T-cell (primary cell): ENCODE measurements at places on chromosomes 5 and 9.

- DNase-seq = no peak
Measured at GRCh38 chr9:91945277-91946085, 4.5 kb downstream of the ROR2 start.

- DNase-seq = no peak
Measured at GRCh38 chr5:135028791-135029476, 5.1 kb downstream of the PITX1 start.

DNA sequence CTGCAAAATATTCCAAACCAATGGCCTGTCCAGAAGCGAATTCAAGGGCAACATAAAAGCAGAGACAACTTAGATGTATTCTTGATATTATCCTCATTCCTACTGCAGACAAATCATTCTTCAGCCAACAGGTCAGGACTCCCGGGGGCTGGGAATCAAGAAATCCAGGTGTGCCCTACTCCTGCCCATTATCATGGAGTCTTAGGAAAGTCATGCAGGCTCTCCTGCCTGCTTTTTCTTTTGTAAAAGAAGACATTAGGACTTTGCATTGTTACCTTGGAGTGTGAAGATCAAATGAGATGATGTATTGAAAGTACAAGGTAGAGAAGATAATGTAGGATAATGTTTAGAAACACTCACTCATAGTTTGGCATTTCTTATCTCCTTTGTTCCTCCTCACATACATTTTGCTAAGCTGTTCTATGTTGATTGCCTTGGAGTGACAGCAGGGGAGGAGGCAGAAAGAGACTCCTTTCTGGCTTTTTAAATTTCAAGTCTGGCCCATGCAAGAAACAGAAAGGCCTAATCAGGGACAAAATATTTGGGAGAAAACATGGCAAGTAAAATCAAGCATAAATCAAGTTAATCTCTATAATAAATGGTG, 113.8 kb downstream of the SV2C start:
- no peak for DNase-seq

DNA sequence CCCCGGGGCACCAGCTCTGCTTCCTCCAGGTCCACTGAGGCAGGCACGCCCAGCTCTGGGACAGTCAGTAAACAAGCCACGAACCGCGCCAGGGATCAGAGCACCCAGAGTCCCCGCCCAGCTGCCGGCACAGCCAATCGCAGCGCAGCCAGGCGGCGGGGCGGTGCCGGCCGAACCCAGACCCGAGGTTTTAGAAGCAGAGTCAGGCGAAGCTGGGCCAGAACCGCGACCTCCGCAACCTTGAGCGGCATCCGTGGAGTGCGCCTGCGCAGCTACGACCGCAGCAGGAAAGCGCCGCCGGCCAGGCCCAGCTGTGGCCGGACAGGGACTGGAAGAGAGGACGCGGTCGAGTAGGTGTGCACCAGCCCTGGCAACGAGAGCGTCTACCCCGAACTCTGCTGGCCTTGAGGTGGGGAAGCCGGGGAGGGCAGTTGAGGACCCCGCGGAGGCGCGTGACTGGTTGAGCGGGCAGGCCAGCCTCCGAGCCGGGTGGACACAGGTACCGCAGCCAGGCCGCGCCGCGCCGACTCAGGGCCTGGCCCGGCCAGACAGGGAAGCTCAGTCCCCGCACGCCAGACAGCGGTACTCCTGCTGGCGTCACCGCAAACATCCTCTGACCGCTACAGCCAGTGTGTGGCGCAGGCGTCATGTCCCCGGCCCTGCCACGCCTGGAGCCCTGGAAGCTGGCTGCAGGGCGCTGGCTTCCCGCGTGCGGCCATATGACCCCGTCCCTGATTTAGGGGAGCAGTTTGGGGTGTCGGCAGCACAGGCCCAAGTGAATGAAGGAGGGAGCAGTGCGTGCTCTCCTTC, at the start of gene CTSL:
TSS of gene CTSL (plus strand) at position 220 of the 810 bp plus-strand sequence. CDS start 1,485 bp downstream, outside the sequence.
- DNase-seq = peak; percentile 40

DNA sequence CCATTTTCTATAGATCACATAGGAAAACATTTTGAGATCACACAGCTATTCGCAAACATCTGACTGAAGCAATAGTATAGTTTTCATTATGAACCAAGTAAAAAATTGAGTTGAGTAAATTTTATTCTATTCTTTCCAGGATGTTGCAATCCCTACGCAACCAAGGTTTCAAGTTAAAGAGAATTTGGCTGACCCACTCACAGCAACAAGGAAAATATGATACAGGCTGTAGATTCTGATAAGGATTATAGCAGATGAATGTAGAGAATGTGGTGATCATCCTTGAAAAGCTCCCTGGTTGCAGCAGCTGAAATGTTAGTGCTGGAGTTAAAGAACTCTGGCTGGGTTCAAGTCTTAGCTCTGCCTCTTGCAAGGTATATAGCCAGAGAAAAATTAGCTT, 4.7 kb downstream of the ABCA1 start:
- DNase-seq = no peak

DNA sequence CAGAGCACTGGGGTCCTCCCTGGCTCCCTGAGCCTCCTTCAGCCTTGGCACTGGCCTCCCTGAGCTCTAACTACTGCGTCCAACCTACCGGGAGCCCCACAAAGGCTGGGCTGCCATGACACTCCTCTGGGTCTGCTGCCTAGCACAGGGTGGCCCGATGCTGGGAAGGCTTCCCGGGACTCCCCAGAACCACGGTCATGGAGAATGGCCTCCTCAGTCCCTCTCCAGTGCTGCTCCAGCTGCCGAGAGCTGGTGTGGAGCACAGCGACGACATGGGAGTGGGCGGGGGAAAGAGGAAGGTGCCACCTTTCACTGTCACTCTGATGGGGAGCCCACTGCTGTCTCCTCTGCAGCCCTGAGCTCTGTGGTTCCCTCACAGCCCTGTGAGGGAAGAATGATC, 61.5 kb upstream of the RNF130 start:
- no peak for DNase-seq

GRCh38 chr5:126490167-126490940, 67.1 kb downstream of the GRAMD2B start:
- DNase-seq = no peak

- no peak for DNase-seq
Measured at GRCh38 chr9:5485378-5486085, 24.8 kb upstream of the PDCD1LG2 start.

- no peak for DNase-seq
Measured at GRCh38 chr9:8666060-8666459, 866.5 kb upstream of the DMAC1 start.

GRCh38 chr5:156241266-156241665, 85.7 kb upstream of the SGCD start:
- DNase-seq = no peak

DNA sequence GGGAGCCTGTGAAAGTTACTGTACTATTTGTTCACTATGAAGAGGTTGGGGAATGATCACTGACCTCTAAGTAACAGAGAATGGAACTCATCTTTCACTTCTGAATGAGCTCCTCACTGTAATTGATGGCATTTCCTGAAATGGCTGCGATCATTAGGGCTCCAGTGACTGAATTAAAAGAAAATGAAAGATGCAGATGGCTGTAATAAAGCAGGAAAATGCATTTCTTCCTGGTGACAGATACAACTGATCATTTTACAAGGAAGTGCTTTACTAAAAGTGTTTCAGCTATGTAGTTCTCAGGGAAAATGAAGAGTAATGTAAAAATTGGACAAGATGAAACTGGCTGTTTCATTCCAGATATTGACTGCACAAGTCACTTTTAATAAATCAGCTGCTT, 1200.6 kb upstream of the NUDT12 start:
- DNase-seq = no peak

- DNase-seq = no peak
Measured at GRCh38 chr5:34684281-34684979, 28.3 kb downstream of the RAI14 start.

DNA sequence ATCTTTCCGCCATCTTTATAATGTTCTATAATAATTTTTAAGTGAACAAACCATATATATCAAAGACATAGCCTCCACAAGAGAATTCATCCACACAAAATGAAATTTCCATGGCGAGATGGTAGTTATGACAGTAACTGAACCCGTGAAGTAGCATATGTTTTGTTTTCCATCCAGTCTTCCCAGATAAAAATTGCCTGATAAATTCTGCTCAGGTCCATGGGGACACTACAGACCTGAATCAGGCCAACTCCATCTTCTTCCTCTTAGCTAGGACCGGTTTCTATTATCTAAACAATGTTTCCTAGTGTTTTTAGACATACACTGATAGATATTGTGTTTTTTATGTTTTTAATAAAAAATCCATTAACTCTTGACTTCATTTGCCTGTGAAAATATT, 235.7 kb downstream of the PLK2 start:
- DNase-seq = no peak

DNA sequence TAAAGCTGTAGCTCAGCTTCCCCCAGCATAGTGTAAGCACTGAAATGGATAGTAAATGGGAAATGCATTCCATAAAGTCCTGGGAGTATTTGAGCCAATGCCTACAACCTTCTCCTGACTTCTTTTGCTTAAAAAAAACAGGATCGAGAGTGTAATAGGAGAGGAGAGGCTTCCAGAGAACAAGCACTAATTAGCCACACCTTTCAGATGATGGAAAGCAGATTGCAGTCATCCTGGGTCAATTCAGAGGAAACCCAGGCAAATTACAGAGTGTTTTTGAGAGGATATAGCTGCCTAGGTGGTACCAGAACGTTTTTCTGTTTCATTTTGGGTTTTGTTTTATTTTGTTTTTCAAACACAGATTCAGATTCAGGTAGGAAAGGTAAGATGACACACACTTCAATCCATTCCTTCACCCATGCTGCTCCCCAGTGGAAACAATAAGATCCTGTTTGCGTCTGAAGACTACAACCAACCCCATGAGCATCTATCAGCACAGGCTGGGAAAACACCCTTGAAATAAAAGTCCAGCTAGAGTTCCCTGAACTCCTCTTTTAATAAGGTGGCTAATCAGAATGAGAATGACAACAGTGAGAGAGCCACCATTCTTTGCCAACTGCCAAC, 95.6 kb downstream of the RFK start:
- no peak for DNase-seq

DNA sequence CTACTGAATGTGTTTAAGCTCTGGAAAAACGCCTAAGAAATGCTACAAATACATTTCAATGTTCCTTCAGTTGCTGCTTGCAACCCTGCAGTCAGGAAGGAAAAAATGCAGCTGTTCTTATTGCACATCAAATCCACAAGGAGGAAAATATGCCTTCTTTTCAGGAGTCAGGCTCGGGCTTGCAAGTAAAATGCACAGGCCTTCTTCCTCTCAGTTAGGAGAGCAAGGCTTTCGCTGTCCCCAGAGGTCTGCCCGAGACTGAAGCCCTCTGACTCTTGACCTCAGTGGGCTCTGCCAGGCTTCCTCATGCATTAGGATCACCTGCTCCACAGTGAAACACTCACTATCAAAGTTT, 899 bp upstream of the SHC3 start:
- DNase-seq = no peak

- no peak for DNase-seq
Measured at GRCh38 chr9:136853596-136854112, 1.5 kb downstream of the MAMDC4 start.

DNA sequence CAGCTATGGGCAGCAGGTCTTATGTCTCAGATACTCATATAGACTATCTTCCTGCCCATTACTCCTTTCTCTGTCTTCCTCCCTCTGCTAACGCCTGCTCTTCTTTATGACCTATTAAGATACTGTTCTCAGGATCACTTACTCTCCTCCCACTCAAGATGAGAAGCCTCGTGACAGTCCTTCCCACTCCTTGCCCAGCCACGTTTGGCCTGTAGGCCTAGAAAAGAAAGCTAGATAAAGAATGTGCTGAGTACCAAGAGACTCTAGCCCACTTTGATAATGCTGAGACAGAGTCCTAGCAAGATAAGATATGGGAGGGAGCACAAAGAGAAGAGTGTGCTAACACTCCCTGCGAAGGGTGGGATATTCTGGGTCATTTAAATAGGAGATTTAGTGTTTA, 6.8 kb upstream of the DENND4C start:
- DNase-seq = no peak

DNA sequence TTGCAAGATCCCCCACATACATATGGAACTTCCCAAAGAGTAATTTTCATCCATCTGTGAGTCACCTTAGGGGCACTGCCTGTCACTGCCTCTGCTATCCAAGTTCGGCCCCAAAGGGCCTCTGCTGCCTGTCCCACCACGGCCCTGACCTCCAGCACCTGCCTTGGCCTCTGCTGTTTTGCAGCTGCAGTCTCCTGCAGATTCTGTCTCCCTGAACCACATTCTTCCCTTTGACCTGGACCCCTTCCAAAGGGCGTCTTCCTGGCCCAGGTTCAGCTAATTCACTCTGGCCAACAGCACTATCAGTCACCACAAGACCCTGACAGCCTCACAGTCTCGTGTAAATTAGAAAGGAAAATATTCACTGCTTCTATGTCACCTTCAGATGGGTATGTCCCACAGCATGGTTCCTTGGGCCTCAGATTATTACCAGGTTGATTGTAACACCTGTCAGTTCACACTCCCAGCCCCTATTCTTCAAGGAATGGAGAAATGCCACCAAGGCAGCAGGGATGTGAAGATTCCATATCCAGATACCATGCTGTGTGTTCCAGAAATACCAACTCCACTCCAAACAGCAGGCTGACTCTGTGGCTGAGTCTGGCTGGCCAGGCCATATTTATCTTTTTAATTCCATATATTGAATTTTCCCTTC, 479.3 kb downstream of the ARHGEF28 start:
- DNase-seq = no peak

GRCh38 chr5:91178461-91178860, 204.7 kb downstream of the ARRDC3 start:
- DNase-seq = no peak

GRCh38 chr9:15370466-15371447, 51.9 kb upstream of the SNAPC3 start:
- DNase-seq = no peak

GRCh38 chr9:28853477-28853876, 1280.2 kb upstream of the C9orf72 start:
- DNase-seq = no peak

GRCh38 chr5:75526070-75526469, 14.4 kb downstream of the POLK start:
- DNase-seq = no peak

GRCh38 chr9:98770717-98771116, 25.6 kb downstream of the ANKS6 start:
- DNase-seq = no peak

DNA sequence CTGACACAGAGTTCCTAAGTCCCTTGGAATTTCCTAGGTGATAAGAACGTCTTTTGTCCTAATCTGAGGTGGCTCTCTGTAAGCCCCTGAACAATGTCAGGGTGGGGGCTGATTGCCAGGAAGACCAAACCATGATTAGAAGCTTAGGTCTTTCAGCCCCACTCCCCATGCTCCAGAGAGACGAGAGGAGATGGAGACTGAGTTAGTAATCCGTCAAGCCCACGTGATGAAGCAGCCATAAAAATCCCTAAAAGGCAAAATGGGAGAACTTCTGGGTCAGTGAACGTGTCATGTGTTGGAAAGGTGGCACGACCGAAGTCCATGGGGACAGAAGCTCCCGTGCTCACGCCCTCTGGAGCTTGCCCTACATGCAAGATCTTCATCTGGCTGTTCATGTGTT, 85.6 kb downstream of the RAD23B start:
- DNase-seq = no peak

GRCh38 chr5:73135429-73136054, 15.2 kb downstream of the TMEM171 start:
- DNase-seq = no peak

- DNase-seq = no peak
Measured at GRCh38 chr9:115111874-115112273, 6.1 kb downstream of the TNC start.
